ENCODE measurements at places on chromosomes 13 and 19.

GRCh38 chr19:53626976-53627375 is 4.8 kb upstream of the DPRX start:
- no peak for DNase-seq

DNA sequence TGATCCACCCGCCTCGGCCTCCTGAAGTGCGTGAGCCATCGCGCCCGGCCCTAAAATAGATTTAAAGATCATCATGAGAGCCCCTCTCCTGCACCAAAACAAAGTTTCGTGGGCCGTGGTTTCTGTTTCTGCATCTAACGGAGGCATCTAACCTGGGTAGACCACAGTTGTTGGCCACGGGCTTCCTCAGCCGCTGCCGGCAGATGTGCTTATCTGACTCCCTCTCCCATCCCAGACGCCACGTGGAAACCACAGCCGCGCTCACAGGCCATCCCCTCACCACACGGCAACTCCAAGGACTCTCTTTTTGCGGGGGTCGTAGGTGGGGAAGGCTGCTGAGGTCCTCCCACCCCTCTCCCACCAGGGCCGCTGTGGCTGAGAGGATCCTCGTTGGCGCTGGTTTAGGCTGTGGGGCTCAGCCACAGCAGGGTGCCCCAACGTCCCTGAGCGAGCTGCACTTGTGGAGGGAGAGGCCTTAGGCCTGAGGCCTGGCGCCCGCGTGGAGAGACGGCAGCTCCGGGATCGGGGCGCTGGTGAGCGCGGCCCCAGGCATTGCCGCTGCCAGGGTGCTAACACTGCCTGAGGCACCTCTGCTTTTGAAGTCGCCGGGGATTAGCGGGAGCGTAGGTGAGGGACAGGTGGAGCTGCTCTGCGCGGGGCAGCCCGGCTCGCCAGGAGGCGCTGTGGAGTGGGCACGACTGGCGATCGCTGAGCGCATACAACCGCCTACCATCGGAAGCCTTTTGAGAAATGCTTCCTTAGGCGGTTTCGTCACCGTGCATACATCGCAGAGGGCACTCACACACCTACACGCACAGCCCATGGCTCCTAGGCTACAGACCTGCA is 8.9 kb downstream of the ZSCAN1 start:
- DNase-seq, result no peak

GRCh38 chr19:3730457-3730958 is 22.3 kb downstream of the TJP3 start:
- no peak for DNase-seq

GRCh38 chr19:33472226-33472625 is 49.4 kb downstream of the PEPD start:
- DNase-seq, result no peak

GRCh38 chr19:48953990-48954594 is 583 bp upstream of the BAX start:
- no peak for DNase-seq

Data from amniotic stem cell (primary cell).